HEK293T (cell line): ENCODE measurements at places on chromosomes 7 and 10.

- no peak for DNase-seq
Observed at GRCh38 chr10:126407831-126408230, 19.6 kb upstream of the ADAM12 start.

DNA sequence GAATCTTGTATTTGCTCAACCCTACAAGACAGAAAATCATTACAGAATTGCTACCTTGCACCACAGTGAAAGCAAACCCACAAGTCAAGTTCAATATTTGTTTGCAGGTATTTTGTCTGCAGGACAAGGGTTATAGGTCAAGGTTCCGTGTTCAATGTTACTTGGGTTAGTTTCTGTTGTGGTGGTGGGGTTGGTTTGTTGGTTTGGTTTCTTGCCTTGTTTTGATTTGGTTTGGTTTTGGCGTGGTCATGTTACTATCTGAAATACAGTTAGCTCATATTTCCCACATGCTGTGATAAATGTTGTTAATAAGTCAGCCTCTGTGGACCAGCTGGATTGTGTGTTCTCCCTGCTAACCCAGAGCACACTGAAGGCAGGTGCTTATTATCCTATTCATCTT is 75.6 kb upstream of the INSIG1 start:
- no peak for DNase-seq

DNA sequence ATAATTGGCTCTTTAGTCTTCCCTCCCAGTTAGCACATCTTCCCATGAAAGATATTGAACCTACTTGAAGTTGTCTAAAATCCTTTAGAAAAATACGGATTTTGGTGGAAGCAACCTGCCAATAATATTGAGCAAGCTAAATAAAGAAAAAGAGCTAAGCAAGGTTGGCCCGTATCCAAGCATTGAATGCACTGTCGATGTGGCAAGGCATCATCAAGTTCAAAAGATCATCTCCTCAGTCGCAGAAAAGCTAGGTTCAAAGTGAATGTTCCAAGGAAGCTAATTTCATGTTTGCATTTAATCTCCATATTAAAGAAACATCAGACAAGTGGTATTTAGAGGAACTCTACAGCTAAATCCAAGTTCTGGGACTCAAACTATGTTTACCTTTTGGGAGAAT is 206.0 kb downstream of the MTERF1 start:
- no peak for DNase-seq

DNA sequence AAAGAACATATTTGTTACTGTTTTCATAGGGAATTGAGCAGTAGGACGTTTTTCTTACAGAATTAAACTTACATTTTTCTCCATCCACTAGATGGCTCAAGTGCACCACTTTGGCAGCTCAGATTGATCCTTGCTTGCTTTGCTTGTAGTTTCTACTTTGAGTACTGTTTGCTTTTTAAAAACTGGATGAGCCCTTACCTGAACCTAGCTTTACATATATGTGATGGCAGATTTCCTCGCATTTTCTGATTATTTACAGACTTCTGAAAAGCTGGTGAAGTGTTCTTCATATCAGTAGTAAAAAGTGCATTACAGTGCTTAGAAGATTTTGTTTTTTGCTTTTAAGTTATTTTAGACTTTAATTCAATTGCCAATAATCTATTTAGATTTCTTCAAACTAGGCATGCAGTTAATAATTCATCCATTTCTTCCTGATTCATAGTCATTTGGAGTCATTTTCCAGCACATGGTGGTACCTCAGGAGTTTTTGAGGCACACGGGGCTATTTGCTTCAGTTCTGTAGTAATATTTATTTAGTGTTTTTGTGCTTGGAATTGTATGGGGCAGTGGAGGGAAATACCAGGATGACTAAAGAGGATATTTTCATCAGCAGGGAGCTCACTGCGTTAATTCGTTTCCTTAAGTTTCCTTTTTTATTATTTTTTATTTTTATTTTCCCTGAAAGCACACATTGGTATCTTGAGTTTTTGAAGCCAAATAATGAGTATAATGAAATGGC is 57.3 kb downstream of the MAPK8 start:
- DNase-seq, result peak; percentile 39

DNA sequence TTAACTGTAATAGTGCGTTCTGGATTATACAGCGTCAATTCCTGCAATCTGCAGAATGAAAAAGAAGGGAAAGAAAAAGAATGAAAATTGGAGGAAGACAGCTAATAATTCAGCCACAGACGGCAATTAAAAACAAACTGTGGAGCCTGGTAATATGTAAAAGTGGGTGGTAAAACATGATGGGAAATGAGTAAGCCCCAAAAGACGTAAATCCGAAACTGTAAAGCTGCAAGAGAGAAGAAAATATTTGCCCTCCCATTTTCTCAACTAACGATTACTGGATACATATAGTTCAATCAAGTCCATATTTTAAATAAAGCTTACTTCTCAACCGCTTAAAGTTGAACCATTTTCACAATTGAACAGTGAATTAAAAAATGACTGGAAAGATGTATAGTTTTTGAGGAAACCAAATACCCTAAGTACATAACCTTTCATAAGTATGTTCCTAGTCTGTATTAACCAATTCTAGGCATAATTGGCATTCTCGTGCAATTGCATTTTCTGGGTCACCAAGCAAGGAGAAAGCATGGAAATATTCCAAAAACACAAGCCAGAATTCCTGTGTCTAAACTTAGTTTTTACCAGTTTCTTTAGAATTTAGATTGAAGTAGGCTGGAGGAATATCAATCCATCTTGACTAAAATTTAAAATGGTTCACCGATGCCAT is 44.8 kb downstream of the MALSU1 start:
- DNase-seq, result no peak

GRCh38 chr7:70044064-70044463 is 445.8 kb downstream of the AUTS2 start:
- DNase-seq, result peak; percentile 53

- no peak for DNase-seq
Observed at GRCh38 chr10:97095701-97096260, 90.0 kb downstream of the SLIT1 start.

DNA sequence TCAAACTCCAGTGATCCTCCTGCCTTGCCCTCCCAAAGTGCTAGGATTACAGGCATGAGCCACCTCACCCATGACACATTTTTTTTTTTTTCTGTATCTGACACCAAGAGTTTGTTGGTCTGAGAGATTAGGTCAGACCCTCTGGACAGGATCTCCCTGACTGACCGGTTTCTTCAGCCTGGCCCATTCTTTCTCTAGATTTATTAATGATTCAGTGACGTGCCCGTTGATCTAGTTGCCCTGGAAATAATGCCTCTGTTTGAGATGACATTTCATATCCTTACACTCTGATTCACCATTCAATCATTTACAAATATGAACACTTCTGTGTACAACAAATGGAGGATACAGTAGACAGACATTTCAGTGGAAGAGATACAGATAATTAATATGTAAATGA is 1.4 kb upstream of the ZNF212 start:
- DNase-seq, result no peak

DNA sequence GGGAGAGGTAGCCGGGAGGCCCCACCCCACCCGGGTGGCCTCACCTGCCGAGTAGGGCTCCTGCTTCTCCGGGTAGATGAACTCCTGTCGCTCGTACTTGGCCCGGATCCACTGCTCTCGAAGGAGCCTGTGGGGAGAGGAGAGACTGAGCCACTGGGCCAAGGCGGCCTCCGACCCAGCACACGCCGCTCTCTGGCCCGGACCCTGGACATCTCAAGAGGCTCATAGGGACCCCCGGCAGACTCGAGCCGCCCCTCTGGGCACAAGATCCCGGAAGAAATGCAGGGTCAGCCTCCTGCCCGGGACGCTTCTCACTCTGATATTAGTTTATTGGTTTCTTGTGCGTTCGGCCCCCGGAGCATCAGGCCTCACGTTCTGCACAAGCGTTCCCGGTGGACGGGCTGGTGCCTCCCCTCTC is 34.5 kb downstream of the ADAP1 start:
- no peak for DNase-seq

- no peak for DNase-seq
Observed at GRCh38 chr7:34341326-34341725, 316.7 kb upstream of the NPSR1 start.

DNA sequence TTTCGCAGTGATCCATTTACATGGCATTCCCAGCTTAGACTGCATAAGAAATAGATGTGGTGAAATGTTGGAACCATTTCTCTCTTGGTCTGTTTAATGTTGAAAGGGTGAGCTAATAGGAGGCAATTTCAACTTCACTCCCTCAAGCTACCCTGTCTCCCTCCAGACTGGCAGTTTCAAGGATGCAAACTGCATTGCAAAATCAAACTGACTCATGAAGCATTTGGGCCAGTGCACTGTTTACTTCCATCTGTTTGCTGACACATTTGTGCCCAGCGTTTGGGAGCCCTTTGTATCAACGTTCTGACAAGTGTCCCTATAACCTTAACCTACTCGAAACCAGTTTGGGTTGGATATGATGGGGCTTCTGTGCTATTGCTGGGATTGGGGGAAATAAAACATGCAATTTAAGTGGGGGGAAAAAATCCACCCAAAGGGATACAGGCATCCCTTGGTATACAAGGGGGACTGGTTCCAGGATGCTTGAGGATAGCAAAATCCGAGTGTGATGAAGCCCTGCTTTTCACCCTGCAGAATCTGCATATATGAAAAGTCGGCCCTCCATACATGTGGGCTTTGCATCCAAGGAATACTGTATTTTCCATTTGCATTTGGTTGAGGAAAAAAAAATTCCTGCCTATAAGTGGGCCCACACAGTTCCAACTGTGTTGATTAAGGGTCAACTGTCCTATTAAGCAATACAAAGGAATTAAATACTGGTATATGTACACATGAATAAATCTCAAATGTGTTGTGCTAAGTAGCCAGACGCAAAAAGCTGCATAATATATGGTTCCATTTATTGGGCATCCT is 15.6 kb downstream of the RHEB start:
- no peak for DNase-seq

GRCh38 chr7:96612034-96612433 is 97.6 kb downstream of the SEM1 start:
- no peak for DNase-seq

DNA sequence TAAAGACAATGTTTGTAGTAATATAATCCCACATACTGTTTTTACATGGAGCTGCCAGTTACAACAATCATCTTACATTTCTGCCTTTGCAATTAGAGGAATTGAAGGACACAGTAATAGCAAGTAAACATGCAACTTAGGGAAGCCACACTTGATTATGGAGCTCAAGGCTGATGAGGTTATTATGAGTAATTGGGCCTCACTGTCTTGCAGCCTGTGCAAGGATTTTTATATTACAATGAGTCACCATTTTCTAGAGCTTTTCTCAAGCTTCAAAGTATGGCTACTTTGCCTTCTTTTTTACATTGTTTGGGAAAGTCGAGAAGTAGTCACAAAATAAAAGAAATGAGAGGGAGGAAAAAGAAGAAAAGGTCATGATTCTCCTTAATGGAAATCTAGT is 226.4 kb downstream of the KIAA1217 start:
- DNase-seq, result no peak

DNA sequence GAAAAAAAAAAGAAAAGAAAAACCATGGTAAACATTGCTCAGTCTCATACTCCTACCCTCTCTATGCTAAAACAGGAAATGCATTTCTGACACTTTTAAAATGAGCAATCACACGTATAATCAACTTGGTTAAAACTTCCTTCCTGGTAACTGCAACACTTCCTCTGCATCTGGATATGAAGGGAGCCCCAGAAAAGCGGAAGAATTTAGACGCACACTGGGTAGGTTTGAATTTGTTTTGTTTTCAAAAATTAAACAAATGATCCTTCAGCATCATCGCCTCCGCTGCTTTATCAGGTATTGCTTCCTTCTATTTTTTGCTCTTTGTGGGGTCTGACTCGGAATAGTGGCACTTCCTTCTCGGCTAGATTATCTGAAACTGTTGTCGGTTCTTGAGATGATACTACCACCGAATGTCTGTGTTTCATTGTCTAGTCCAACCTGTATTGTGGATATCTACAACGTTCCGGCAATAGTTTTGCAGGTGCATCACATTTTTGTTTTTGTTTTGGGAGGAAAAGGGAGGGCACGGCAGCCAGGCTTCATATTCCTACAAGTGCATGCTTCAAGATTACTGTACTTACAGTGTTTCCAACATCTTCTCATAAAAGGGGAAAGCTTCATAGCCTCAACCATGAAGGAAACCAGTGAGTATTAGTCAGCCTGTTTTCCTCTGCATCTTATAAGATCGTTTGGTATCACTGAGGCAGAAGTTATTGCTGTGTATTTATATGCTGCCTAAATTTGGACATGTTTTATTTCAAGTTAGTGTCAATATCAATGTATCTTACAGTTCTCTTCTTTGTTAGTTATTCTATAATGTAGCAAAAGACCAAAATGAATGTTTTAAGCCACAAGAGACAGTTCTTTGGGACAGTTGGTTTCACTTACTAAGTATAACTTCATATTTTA is at the start of gene PIK3CG:
Gene PIK3CG, plus strand, starts transcription at position 153 of the 912 bp plus-strand sequence. CDS start 2,280 bp downstream, outside the sequence.
- DNase-seq, result no peak

- no peak for DNase-seq
Observed at GRCh38 chr10:63464402-63465292, 1.1 kb downstream of the JMJD1C start.

GRCh38 chr7:111697771-111698170 is 135.5 kb upstream of the IMMP2L start:
- no peak for DNase-seq

DNA sequence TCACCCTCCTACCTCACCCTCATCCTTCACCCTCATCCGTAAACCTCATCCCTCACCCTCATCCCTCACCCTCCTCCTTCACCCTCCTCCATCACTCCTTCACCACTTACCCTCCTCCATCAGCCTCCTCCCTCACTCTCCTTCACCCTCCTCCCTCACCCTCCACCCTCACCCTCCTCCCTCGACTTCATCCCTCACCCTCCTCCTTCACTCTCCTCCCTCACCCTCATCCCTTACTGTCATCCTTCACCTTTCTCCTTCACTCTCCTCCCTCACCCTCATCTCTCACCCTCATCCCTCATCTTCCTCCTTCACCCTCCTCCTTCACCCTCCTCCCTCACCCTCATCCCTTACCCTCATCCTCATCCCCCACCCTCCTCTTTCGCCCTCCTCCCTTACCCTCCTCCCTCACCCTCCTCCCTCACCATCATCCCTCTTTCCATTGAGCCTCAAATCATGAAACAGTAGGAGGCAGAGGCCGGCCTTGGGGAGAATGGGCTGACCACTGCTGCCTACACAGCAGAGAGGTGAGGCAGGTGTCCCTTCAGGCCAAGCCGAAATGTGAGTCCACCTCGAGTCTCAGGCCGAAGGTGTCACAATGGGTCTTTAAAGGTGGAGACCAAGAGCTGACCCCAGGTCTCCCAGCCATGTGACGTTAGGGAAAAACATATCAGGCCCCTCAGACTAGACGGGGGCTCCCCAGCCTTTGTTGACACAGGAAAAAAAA is 53.0 kb downstream of the PDGFA start:
- no peak for DNase-seq

DNA sequence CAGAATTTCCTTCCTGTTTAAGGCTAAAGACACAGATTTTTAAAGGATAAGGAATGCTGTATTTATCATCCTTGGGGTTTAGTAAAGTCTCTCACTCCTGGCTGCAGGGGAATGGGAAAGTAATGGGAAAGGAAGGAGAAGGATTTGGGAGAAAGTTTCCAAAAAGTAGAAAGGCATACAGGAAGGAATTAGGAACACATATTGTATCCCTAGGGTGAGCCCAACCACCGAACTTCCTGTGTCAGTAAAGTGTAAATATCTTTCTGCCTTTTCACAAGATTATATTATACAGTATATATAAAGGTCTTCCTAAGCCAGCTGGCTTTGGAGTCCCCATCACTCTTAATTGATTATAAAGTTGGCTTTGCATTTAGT is 12.0 kb upstream of the UBE2D1 start:
- DNase-seq, result no peak
